Esophagus squamous epithelium (tissue), 5 donors: ENCODE measurements at places on chromosomes 7 and 10. TPM values are rescaled to one million over a fixed set of nuclear protein-coding genes. Genes with fewer than 3 reads are reported as not detected.

GPR158 gene
- total RNA-seq, result not detected

COL1A2 gene
- total RNA-seq, result 50.6 TPM

SPDYE2 gene
- total RNA-seq, result not detected

BHLHA15 gene
- 1.1 TPM for total RNA-seq

ANKRD7 gene
- not detected for total RNA-seq

WNT8B gene
- not detected for total RNA-seq

GRCh38 chr10:107631876-107632275, 467.4 kb upstream of the SORCS1 start:
- H3K27me3 ChIP-seq, result no peaks in the 10 kb centered on the region

GRCh38 chr10:91596825-91597196, 36.1 kb downstream of the PPP1R3C start:
- no peaks in the 10 kb centered on the region for H3K36me3 ChIP-seq
- DNase-seq, result no peak
- no peaks in the 10 kb centered on the region for H3K27me3 ChIP-seq
- no peak overlapping the region for H3K4me3 ChIP-seq

- no peaks in the 10 kb centered on the region for H3K36me3 ChIP-seq
- DNase-seq, result no peak
- no peaks in the 10 kb centered on the region for H3K4me1 ChIP-seq
- no peaks in the 10 kb centered on the region for H3K27me3 ChIP-seq
These were observed 8.4 kb upstream of the TMEM254 start for GRCh38 chr10:80070057-80070456.

- H3K27ac ChIP-seq, result no peak overlapping the region
- no peaks in the 10 kb centered on the region for H3K27me3 ChIP-seq
- H3K4me3 ChIP-seq, result no peak overlapping the region
- H3K36me3 ChIP-seq, result no peaks in the 10 kb centered on the region
- no peak for DNase-seq
- no peaks in the 10 kb centered on the region for H3K4me1 ChIP-seq
These were observed 424.4 kb downstream of the SDK1 start for GRCh38 chr7:3725155-3726059.

DNA sequence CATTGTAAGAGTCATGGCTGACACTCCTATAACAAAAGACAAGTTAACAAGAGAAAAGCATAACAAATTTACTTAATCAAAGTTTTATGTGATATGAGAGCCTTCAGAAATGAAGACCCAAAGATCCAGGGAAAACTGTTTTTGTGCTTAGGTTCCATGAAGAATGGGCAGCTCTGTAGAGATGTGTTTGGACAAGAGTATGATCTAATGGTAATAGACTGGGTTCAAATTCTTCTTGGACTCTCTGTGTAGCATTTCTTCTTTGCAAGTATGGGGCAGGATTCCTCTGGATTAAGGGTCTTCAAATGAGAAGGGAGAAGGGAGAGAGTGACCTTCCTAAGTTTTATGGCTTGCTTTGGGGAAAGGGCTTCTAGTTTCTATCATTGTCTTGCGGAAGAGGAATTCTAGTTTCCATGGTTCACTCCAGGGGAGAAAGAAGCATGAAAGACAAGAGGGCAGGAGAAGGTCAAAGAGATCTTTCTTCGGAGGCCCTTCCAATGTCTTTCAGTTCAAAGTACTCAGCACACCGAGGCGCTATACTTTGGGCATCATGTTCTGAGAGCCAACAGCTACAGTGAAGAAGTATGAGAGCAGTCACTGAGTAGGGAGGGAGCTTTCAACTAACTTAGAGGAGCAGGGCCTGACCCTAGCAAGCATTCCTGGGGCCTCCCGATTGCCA, 15.4 kb downstream of the IFIT3 start:
- H3K27ac ChIP-seq, result no peak overlapping the region
- H3K36me3 ChIP-seq, result peaks cover 19% of the 10 kb centered on the region
- peaks cover 18% of the 10 kb centered on the region for H3K4me1 ChIP-seq
- no peaks in the 10 kb centered on the region for H3K27me3 ChIP-seq
- H3K4me3 ChIP-seq, result no peak overlapping the region

GRCh38 chr10:13485623-13486022, 43.2 kb downstream of the BEND7 start:
- peaks cover 5% of the 10 kb centered on the region for H3K27me3 ChIP-seq
- H3K4me1 ChIP-seq, result no peaks in the 10 kb centered on the region
- no peaks in the 10 kb centered on the region for H3K36me3 ChIP-seq
- no peak for DNase-seq
- H3K27ac ChIP-seq, result no peak overlapping the region

GRCh38 chr7:80240265-80241025, 105.8 kb downstream of the GNAI1 start:
- H3K4me3 ChIP-seq, result no peak overlapping the region
- DNase-seq, result no peak
- no peaks in the 10 kb centered on the region for H3K4me1 ChIP-seq
- no peaks in the 10 kb centered on the region for H3K36me3 ChIP-seq
- no peak overlapping the region for H3K27ac ChIP-seq
- no peaks in the 10 kb centered on the region for H3K27me3 ChIP-seq

GRCh38 chr10:62352356-62352970, 21.7 kb upstream of the ZNF365 start:
- no peak for DNase-seq
- no peak overlapping the region for H3K4me3 ChIP-seq
- H3K36me3 ChIP-seq, result no peaks in the 10 kb centered on the region

DNA sequence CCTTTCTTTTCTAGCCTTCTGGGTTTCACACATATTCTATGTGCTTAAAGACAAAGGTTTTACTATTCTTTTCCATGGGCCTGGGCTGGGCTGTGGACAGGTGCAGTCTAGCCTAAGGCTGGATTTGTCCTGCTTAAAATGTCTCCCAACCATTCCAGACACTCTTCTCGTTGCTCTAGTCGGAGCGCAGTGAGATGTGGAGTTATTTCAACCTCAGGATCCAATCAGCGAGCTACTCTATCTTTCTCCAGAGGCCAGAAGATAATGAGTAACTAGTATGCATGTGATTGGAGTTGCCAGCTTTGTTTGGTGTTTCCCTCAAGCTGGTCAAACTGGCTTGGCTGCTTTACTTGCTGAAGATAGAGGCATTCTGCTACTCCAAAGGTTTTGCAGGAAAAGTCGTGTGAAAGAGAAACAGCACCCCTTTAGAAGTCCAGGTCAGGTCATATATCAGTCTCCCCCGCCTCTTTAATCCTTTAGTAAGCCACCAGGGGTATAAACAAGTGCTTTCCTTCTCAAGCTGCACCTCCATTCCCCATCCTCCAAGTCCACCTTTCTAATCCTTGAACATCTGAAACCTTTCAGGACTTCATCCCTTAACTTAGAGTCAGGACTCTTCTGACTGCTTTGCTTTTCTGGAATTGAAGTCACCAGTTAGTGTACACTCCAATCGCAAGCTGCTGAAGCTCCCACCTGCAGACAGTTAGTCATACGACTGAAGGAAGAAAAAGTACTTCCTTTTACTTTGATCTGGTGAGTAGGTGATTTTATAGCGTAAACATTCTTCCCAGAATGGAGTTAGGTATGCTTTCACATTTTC, 78.8 kb downstream of the DNMBP start:
- peaks cover 40% of the 10 kb centered on the region for H3K4me1 ChIP-seq
- no peaks in the 10 kb centered on the region for H3K36me3 ChIP-seq
- H3K27ac ChIP-seq, result peak overlapping the region; percentile 69
- no peaks in the 10 kb centered on the region for H3K27me3 ChIP-seq

- H3K4me3 ChIP-seq, result no peak overlapping the region
- no peaks in the 10 kb centered on the region for H3K36me3 ChIP-seq
- no peaks in the 10 kb centered on the region for H3K4me1 ChIP-seq
- no peaks in the 10 kb centered on the region for H3K27me3 ChIP-seq
These were observed 51.8 kb upstream of the PPP2R2D start for GRCh38 chr10:131848741-131849590.

DNA sequence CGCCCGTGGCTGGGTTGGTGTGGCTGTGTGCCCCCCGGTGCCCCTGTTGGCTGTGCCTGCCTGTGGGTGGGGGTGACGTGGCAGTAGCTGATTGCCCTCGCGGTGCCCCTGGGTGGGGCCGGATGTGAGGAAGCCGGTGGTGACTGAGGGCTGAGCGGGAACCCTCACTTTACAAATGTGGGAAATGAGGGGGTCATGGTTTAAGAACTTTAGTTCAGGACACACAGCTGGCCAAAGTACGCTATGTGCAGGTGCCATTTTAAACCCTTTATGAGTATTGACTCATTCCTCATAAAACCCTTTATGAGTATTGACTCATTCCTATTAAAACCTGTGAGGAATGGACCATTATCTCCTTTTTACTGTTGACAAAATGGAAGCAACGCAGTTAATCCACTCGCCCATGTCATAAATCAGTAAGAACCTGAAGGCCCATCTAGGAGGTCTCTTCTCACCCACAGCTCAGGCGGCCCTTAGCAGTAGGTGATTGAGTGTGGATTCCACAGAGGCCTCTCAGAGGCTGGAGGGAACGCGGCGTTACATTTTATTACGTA, 290.1 kb upstream of the COBL start:
- no peaks in the 10 kb centered on the region for H3K27me3 ChIP-seq
- H3K4me3 ChIP-seq, result no peak overlapping the region
- no peaks in the 10 kb centered on the region for H3K36me3 ChIP-seq
- no peak for DNase-seq
- no peaks in the 10 kb centered on the region for H3K4me1 ChIP-seq

DNA sequence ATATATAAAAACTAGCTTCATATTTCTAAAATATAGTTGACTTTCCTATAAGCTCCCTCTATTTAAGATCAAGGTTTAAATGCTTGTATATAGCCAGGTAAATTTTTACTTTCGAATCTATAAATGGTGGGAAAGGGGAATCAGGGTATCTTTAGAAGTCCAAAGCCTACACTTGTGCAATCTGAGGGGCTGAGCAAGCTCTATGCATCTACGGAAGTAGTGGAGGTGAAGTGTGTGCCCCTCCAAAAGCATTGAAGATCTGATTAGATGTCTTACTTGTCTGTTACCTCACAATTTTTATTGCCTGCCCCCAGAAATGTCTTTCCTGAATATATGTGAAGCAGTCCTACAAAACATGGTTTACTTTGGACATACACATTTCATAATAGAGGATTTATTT, 1.6 kb downstream of the AKAP9 start:
- H3K27ac ChIP-seq, result no peak overlapping the region
- DNase-seq, result no peak
- H3K27me3 ChIP-seq, result no peaks in the 10 kb centered on the region
- no peaks in the 10 kb centered on the region for H3K36me3 ChIP-seq
- H3K4me1 ChIP-seq, result peaks cover 14% of the 10 kb centered on the region
- H3K4me3 ChIP-seq, result peak overlapping the region; percentile 85

DNA sequence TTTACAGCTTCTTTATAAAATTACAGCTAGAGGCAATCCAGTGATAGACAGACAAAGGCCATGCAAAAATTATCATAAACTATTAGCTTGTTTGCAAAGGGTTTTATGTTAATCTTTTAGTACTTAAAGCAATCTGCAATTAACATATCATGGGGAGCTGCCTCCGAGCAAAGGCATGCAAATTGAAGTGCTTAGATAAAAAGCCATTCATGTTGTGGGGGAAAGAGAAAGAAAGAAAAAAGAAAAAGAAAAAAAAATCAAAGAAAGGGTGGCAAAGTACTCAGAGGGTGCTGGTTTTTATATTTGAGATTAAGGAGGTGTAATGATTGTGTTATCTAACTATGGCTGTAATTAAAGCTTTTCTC, 799.5 kb downstream of the LRMDA start:
- H3K27ac ChIP-seq, result no peak overlapping the region
- no peaks in the 10 kb centered on the region for H3K36me3 ChIP-seq
- no peak for DNase-seq
- no peaks in the 10 kb centered on the region for H3K27me3 ChIP-seq
- H3K4me3 ChIP-seq, result no peak overlapping the region

DNA sequence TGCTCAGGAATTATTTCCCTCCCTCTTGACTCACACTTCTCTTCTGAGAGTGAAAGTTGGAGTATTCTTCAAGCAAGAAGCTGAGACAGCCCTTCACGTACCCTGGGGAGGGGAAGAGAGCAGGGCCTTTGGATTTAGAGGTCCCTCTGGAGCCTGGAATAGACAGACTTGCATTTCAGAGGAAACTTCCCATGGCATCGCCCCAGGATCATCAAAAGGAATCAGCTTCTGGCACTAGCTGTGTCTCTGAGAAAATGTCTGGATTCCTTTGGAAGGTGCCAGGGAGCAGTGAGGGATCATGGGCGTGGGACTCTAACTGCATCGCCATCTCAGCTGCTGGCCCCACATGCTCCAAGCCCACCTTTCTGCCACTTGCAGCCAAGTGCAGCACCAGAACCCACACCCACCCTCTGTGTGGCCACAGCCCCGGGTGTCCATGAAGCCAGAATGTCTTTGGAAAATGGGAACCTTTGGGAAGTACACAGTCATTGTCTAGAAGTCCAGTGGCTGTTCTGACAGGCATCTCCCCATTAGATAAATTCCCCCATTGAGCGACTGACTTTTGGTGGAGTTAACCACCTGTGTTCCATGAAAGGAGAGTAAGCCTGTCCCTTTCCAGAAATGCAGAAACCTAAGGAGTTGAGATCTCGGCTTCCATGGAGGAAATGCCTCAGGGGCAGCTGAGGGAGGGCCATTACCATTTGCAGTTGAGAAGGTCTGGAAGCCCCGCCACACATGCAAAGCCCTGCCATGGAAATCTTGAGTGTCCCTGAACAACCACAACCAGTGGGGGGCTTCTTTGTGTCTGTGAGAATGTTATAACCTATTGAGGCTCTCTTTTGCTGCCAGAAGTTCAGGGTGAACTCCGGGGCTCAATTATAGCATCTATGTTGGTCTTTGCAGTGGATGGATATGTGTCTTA, 57.8 kb upstream of the GDF10 start:
- H3K36me3 ChIP-seq, result no peaks in the 10 kb centered on the region
- H3K4me1 ChIP-seq, result no peaks in the 10 kb centered on the region
- H3K4me3 ChIP-seq, result no peak overlapping the region
- H3K27ac ChIP-seq, result no peak overlapping the region

DNA sequence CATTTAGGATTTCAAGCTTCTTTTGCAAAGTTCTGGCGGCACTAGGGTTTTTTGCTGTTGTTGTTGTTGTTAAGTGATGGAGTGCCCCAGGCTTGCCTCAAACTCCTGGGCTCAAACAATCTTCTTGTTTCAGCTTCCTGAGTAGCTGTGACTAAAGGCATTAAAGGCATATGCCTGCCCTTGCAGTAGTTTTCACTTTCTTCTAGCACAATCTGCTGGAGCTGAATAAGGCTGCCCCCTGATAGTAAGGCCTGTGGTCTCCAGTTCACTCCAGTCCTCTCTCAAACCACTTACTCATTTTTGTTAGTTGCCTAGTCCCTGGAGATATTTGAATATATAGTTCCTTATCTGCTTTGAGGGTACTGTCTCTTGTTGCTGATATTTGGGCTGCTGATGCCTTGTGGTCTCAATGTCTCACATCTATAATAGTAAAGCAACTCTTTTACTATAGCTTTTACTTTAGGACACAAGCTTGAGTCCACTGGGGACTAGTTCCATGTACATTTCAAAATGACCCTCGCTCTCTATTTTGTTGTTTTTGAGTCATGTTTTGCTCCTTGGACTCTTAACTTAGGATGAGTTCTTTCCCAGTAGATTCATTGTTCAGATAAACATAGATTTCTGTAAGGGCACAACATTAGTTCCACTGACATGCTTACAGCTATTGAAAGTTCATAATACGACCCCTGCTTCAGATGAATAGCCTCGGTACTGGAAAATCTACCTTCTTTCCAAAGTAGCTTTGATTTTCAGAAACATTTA, 25.5 kb downstream of the PHF14 start:
- H3K4me3 ChIP-seq, result no peak overlapping the region
- no peaks in the 10 kb centered on the region for H3K4me1 ChIP-seq
- DNase-seq, result no peak

GRCh38 chr7:24730018-24730369, 27.3 kb downstream of the GSDME start:
- no peaks in the 10 kb centered on the region for H3K36me3 ChIP-seq
- no peak overlapping the region for H3K27ac ChIP-seq
- no peaks in the 10 kb centered on the region for H3K27me3 ChIP-seq
- DNase-seq, result no peak

GRCh38 chr7:22962775-22963350, 51.1 kb downstream of the HYCC1 start:
- no peak overlapping the region for H3K4me3 ChIP-seq
- H3K36me3 ChIP-seq, result no peaks in the 10 kb centered on the region
- no peak for DNase-seq
- no peak overlapping the region for H3K27ac ChIP-seq
